Neuronal stem cell (in vitro differentiated cells): ENCODE measurements at places on chromosomes 4 and X.

DNA sequence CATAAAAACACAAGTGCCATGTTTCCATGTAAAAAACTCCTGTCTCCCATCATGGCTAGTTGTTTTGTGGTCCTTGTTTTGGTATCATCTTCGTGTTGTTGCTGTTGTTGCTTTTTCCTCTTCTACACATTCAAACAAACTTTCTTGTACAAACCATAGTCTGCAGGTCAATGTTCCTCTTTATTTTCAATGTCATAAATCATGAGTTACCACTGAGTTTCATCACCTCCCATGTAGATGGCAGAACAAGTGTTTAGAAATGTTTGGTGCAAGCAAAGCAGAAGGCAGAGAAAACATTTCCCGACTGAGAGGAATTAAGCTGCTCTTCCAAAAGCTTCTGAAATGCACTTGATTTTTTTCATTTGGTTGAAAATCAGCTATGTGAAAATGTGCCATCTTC is 166.0 kb downstream of the ANTXR2 start:
- no peak for DNase-seq

GRCh38 chr4:179486570-179487335 is 2044.5 kb upstream of the AGA start:
- DNase-seq: peak; percentile 6

DNA sequence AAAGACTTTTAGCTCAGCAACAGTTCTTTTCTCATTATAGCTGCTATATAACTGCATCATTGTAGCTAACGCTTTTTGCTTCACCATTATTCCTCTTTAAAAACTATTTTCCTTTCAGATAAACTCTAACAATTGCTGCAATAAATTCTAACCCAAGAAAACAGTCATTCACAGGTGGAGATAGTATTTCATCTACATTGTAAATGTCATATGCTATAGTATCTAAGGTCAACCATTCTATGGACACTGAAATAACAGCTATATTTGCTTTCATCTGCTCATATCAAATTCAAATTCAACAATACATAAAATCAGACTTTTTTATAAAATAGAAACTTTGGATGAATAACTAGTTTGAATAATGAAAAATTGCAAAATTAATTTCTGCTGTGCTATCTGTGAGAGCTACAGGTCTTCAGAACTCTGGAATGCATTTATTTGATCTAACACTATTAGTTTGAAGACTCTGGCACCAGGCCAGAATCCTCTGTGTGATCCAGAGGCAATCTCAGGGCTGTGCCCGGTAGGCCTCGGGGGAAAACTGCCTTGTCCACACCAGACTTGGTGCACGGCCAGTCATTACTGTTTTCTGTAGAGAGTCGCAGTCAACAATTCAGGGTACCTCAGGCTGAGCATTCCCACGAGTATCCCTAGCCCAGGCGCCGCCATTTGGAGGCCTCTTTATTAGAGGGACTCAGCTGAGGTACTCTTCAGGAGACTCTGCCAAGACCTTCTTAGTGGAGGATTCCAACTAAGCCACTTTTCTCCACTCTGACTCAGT is 332.4 kb downstream of the SLC7A11 start:
- DNase-seq: no peak

DNA sequence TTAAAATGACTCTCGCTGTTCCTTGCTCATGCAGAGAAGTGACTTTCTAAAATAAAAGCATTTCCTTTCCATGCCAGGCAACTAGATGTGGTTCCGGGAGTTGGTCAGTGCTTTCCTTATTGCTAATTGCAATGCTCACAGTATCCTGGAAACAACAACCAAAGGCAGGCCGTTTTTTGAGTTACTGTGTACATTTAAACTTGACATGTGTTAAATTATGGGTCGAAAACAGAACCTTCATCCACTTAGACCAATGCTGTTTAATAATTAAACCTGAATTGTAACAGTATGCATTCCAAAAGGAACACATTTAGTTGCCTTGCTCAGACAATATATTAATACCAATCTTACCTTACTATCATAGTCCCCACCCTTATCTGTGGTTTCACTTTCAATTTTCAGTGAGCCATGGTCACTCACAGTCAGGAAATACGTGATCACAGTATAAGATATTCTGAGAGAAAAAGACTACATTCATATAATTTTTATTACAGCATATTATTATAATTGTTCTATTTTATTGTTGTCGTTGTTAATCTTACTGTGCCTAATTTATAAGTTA is 102.6 kb downstream of the HS6ST2 start:
- no peak for DNase-seq

DNA sequence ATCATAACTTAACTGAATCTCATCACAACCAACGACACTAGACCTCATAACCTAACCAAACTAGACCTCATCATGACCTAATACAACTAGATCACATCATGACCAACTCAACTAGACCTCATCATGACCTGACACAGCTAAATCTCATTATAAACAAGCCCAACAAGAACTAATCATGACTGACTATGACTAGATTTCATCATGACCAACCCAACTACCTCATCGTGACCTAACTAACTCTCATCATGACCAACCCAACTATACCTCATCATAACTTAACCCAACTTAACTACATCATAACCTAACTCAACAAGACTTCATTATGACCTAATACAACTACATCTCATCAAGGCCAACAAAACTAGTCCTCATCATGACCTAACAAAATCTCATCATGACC is 86.8 kb downstream of the DHRSX start:
- DNase-seq: no peak

GRCh38 chr4:3013839-3014350 is 50.5 kb downstream of the GRK4 start:
- DNase-seq: no peak

GRCh38 chrX:148874636-148875246 is 374.3 kb downstream of the AFF2 start:
- DNase-seq: no peak

DNA sequence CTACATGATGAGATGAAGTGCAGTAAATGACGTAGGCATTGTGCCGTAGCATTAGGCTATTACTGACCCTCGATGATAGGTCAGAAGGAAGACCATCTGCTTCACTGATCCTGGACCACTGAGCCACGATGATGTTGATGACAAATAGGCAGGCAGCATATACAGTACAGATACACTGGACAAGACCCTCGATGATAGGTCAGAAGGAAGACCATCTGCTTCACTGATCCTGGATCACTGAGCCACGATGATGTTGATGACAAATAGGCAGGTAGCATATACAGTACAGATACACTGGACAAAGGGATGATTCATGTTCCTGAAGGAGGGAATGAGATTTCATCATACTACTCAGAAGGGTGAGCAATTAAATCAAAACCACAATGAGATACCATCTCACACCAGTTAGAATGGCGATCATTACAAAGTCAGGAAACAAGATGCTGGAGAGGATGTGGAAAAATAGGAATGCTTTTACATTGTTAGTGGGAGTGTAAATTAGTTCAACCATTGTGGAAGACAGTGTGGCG is 50.9 kb downstream of the BEND4 start:
- DNase-seq: no peak

DNA sequence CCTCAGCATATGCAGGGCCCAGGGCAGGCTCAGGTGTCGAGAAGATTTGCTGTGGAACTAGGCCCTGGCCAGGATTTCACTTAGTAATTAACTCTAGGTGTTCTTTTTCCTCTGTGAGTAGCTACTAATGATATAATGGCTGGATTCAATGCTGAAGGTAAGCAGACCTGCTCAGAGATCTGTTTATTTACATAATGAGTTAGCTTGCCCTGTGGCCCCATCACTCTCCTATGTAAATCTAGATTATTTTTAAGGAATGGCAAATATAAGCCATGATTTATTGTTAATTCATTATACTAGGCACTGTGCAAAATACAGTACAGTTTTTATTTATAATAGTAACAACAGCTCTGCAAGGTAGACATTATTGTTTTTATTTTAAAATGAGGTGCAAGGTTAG is 117.2 kb downstream of the IRF2 start:
- DNase-seq: no peak

- DNase-seq: no peak
Measured at GRCh38 chrX:6708676-6709380, 173.9 kb upstream of the VCX3A start.

DNA sequence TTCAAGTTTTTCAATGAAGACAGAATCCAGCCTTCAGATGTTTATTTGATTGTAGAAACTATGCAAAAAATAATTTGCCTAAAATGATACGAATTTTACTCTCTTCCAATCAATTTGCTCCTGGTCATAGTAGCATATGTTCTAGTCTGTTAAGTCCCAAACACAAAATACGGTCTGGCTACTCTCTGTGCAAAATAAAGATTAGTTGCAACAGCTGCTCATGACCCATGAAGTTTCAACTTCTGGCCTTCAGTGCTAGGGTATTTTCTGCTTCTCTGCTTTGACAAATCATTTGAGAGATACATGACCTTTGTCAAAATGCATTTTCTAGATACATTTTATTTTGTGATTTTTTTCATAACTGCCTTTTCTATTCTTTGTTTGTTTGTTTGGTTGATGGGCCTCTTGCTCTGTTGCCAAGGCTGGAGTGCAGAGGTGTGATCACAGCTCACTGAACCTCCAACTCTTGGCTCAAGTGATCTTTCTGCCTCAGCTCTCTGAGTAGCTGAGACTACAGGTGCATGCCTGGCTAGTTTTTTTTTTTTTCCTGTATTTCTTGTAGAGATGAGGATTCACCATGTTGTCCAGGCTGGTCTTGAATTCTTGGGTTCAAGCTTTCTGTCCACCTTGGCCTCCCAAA is 55.2 kb downstream of the TACR3 start:
- no peak for DNase-seq

- no peak for DNase-seq
Measured at GRCh38 chr4:98573791-98574190, 84.6 kb downstream of the TSPAN5 start.

GRCh38 chr4:56786955-56787354 is 34.5 kb downstream of the SPINK2 start:
- DNase-seq: no peak

DNA sequence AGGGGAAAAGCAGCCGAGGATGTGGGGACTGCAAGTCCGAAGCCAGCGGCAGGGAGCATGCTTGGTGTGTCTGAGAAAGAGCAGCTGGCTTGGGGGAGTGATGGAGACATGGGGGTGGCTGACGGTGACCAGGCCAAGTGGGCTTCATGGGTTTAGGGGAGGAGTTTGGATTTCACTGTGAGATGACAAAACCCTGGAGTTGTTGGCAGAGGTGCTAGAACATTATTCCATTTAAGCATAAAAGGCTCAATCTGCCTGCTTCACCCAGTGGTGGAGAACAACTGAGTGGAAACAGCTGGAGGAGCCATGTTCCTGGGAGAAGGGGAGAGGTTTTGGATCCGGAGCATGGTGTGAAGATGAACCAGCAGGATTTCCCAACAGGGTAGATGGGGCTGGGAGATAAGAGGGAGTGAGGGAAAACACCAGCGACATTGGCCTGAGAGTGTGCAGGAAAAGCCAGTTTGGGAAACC is 318.0 kb upstream of the TAPT1 start:
- no peak for DNase-seq

DNA sequence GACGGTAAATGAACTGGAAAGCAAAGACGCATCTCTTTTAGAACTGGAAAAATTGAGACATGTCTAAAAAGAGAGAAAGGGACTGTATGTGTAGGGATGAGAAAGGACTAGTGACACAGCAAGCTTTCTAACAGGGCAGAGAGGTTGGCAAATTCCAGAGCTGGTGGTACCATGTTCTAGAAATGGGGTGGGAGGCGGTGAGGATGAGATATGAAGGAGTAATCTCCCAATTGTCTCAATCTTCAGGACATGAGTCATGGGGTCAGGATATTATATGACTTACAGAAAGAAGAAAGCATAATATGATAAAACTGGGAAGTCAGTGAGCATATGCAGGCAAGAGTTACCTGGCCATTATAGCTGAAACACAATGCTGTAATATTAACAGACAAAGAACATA is 14.2 kb downstream of the TAB3 start:
- DNase-seq: no peak

GRCh38 chr4:23084559-23085248 is 392.0 kb downstream of the GBA3 start:
- no peak for DNase-seq

DNA sequence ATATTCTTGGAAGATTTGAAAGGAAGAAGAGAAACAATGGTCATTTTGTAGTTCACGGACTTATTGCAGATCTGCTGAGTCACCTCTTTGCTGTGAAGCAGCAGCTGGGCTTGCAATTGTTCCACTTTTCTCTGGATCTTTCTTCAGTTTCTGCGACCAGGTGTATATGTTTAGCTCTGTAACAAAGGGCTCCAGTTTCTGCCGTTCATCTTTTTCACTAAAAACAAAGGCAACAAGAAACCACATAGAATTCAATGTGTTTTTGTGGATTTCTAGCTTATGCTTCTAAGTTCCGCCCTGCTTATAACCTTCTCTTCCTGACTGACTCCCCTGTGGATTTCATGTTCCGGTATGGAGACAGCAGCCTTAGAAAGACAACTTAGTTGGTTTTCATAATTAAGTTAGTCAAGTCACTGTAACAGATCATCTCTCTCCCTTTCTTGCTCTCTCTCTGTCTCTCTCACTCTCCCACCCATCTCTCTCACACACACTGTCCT is 121.6 kb upstream of the EPHA5 start:
- peak; percentile 6 for DNase-seq

DNA sequence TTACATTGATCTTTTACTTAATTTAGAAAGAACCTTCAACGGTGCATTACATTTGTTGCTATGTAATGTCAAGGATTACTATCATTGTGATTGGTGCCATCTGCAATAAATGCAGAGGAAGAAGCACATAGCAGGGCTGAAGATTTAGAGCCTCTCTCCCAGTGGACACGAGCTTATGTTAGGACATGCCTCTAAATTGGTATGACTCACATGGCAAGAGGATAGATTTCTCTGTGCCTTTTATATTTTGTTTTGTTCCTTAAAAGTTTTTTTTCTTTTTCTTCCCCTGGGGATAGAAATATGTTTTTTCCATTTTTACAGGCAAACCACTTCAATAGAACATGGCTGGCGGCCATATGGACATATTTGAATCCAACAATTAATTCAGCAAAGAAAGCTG is 205.0 kb upstream of the HAND2 start:
- DNase-seq: no peak

GRCh38 chrX:9498236-9498635 is 33.4 kb downstream of the TBL1X start:
- no peak for DNase-seq

DNA sequence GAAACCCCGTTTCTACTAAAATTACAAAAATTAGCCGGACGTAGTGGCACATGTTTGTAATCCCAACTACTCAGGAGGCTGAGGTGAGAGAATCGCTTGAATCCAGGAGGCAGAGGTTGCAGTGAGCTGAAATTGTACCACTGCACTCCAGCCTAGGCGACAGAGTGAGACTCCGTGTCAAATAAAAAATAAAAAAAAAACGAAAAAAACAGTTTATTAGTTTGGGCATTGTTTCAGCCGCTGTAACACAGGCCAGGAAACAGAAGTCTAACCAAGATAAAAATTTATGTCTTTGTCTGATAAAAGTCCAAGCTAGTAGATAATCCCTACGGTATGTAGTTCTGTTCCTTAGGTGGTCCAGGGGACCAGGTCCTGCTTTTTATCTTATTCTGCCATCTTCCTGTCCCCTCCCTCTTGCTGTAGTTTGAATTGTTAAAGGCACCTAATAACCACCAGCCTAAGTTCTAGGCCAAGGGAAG is 21.4 kb downstream of the USO1 start:
- DNase-seq: no peak

- DNase-seq: no peak
Measured at GRCh38 chr4:24831637-24832036, 36.3 kb downstream of the SOD3 start.

- no peak for DNase-seq
Measured at GRCh38 chr4:25953740-25954139, 39.7 kb downstream of the SMIM20 start.

- DNase-seq: no peak
Measured at GRCh38 chr4:39278476-39278875, 87.7 kb downstream of the RFC1 start.

GRCh38 chr4:38855466-38855865 is 1.2 kb downstream of the TLR6 start:
- no peak for DNase-seq
